ENCODE measurements at places on chromosomes 4 and X.

GRCh38 chr4:184198190-184198589 is 19.5 kb downstream of the ENPP6 start:
- DNase-seq = no peak

- DNase-seq = peak; percentile 8
These were observed 787 bp upstream of the TET2 start for GRCh38 chr4:105145903-105146275.

- DNase-seq = no peak
These were observed 407 bp upstream of the ZC4H2 start for GRCh38 chrX:64976673-64977040.

DNA sequence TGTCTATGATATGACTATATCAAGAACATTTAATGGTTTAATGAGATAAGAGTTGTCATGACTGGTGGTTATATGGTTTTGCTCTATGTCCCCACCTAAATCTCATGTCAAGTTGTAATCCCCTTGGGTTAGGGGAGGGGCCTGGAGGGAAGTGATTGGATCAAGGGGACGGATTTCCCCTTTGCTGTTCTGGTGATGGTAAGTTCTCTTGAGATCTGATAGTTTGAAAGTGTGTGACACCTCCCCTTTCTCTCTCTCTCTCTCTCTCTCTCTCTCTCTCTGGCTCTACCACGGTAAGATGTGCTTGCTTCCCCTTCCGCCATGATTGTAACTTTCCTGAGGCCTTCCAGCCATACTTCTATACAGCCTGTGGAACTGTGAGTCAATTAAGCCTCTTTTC is 803.4 kb downstream of the TRIML1 start:
- no peak for DNase-seq

GRCh38 chr4:84718699-84719098 is 135.8 kb downstream of the CDS1 start:
- DNase-seq = no peak

DNA sequence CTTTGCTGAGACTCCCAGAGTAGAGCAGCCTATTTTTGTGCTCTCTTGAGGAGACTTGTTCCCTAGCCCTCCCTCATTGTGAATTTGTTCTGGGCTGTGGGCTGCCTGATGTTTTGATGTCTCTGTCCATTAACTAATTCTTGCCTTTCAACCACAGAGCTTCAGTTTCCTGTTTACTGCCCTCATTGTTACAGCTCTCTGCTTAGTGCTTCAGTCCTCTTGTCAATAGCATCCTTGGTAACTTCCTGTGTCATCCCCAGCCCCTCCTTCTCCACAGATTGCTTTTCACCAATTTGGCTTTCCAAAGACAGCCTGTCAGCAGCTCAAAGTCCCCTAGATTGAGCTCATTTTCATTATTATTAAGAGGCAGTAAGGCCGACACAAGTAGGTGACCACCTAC is 69.9 kb downstream of the COX7B2 start:
- DNase-seq = peak; percentile 8

DNA sequence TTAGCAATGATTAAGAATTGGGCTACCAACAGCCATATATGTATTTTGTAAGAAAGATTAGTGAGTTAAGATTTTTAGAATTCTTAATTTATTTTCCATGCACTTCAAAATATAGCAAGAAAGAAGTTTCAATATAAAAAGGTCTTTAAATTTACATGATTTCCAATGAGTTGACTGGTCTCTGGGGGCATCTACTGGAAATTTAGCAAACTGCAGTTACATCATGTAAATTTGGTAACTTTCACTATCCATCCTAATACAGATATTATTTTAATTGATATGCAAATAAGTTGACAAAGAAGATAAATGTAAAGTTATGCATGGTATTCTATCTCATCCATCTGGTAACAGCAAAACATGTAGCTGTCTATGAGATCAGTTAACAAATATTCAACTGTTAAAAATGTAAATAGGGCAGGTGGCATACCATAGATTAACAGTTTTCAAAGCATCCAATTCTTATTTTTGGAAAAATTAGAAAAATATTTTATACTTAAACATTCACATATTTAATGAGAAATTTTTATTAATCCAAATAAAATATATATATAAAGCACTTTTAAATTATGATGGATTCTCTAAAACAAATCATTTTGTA is 29.1 kb downstream of the TTC29 start:
- DNase-seq = peak; percentile 39

- DNase-seq = no peak
These were observed 153.2 kb upstream of the PRDX4 start for GRCh38 chrX:23514082-23514481.

DNA sequence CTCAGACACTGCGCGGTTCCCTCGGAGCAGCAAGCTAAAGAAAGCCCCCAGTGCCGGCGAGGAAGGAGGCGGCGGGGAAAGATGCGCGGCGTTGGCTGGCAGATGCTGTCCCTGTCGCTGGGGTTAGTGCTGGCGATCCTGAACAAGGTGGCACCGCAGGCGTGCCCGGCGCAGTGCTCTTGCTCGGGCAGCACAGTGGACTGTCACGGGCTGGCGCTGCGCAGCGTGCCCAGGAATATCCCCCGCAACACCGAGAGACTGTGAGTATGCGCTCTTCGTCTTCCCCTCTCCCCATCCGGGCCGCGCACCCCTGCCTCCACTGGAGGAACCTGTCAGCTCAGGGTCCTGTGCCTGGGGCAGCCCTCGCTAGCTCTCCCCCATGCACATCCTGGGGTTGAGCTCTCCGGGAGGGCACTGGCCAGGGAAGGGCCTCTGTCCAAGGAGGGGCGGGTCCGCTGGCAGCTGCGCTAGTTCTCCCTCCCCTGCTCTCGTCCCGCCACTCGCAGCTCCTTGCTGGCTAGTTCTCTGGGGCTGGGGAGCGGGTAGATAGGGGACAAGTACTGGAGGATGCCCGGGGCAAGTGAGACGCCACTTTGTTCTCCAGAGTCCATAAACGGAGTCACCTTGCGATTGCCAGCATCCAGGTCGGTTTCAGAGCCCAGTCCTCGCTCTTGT is 2.2 kb downstream of the SLIT2 start:
- DNase-seq = no peak

Data from CD4-positive, alpha-beta T cell treated with Interleukin-4 for 4 hours (primary cell).